CD8-positive, alpha-beta T cell (primary cell): ENCODE measurements at places on chromosomes 7 and 10.

- no peak for DNase-seq
These were observed 5.0 kb downstream of the TCF7L2 start for GRCh38 chr10:112954974-112955581.

GRCh38 chr7:28922624-28923331 is 35.4 kb downstream of the TRIL start:
- peak; percentile 84 for DNase-seq

- no peak for DNase-seq
These were observed 1.3 kb upstream of the NAPEPLD start for GRCh38 chr7:103150192-103150591.

DNA sequence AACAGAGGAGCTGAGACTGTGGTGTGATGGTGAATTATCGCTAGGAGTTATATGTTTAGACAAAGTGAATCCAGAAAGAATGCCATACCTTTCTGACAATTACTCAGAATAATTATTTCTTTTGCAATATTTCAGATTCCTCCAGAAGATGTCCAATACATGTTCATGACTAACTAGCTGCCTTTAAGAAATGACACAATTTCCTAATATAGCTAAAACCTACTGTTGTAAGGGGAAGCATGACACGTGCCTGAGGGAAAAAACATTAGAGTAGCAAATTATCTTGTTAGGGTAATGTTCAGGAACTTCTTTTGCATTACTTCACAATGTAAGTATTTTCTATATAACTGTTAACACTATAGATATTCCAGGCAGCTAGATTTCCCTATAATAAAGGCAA is 150.3 kb downstream of the COL28A1 start:
- no peak for DNase-seq

- no peak for DNase-seq
These were observed 6.9 kb upstream of the NOBOX start for GRCh38 chr7:144410441-144410840.

DNA sequence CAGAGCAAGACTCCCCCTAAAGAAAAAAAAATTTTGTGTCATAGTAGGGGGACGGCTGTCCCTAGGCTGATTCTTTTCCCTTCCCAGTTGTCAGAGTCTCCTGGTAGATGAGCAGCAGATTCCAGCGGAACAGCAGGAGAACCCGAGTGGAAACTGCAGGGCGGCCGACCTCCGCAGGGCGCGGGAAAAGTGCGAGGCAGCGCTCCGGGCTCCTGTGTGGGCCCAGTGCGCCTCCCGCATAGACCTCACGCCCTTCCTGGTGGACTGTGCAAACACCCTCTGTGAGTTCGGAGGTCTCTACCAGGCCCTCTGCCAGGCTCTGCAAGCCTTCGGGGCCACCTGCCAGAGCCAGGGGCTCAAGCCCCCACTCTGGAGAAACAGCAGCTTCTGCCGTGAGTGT is 46.0 kb downstream of the ZAN start:
- no peak for DNase-seq

DNA sequence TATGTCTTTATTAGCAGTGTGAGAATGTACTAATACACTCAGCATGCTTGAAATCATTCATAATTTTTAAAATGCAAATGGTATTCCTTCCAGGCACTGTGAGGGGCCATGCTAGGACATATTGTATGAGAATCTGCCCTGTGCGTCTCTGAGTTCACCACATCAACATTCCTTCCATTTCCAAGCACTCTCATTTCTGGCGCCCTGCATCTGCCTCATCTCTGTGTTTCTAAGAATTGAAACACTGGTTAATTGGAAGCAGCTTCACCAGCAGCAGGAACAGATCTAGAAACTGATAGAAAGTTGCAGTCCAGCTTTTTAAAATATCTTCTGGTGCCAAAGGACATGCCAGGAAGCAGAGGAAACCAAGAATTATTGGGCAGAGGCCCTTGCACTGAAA is 555.9 kb upstream of the DPP6 start:
- DNase-seq, result no peak

DNA sequence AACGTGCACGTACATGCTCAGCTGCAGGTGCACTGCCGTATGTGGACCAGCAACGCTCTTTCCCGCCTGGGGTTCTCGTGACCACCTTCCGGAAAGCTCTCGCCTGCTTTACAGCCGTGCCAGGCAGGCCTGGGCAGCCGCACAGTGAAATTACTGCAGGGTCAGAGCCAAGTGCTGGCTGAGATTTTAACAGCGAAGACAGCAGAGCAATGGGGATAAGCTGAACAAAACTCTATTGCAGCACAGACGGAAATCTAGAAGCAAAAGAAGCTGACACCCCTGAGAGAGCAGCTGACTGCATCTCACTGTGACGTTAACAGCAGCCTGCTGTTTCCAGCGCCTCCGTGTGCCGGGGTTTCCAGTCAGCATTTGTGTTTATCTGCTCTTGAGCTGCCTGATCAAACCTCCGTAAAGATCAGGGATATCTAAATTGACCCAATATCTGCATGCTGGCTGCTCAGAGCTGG is 179.0 kb downstream of the DIP2C start:
- DNase-seq, result no peak

GRCh38 chr7:39248041-39248691 is 270.5 kb downstream of the POU6F2 start:
- DNase-seq, result no peak
